ENCODE measurements at places on chromosomes 3 and 15.

DNA sequence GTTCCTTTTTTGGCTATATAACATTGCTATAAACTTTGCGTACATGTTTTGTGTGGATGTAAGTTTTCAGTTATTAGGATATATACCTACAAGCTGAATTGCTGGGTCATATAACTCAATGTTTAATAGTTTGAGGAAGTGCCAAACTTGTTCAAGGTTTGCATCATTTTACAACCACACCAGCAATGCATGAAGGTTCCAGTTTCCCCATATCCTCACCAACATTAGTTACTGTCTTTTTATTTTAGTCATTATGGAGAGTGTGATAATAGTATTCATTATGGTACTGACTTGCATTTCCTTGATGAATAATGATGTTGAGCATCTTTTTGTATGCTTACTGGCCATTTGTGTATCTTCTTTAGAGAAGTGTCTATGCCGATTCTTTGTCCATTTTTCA lies 112.3 kb downstream of the NR1I2 start:
- no peak for DNase-seq

GRCh38 chr3:51539291-51539941 lies 897 bp downstream of the RAD54L2 start:
- DNase-seq: peak; percentile 1

- DNase-seq: no peak
Measured at GRCh38 chr15:31060429-31061140, 40.9 kb downstream of the TRPM1 start.

DNA sequence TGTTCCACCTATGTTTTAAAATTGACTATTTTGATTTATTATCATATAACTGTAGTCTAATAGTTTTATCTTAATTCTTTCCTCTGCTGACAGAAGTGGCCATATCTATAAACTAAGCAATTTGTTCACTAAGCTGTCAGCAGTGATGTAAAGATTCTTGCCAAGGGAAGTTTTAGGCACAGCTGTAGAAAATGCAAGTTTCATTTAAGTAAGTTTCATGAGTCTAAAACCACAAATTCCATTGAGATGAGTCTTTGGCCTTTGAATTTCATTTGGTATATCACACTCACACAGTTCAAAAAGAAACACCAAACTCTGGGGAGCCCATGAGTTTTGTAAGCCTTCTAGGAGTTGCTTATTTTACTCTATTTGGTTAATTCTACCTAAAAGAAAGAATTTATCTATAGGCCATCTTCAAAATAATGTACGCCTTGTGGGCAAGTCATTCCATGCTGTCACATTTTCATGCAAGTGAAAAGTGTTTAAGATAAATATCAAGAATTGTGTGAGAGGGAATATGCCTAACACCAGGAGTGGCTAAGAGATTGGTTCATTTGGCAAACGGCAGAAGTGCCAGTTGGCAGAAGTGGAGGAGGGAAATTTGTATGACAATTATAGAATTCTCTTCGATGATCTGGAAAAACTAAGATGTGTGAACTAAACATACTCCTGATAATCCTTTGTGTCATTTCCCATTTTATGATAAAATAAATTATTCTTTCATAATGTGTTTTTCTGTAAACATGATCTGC lies 292.9 kb downstream of the ZIC4 start:
- no peak for DNase-seq
